ENCODE measurements at places on chromosomes 12 and 14.

- no peak for DNase-seq
Observed at GRCh38 chr14:68394118-68394763, 398.6 kb downstream of the ZFP36L1 start.

- no peak for DNase-seq
Observed at GRCh38 chr12:50387972-50388478, 8.4 kb downstream of the FAM186A start.

DNA sequence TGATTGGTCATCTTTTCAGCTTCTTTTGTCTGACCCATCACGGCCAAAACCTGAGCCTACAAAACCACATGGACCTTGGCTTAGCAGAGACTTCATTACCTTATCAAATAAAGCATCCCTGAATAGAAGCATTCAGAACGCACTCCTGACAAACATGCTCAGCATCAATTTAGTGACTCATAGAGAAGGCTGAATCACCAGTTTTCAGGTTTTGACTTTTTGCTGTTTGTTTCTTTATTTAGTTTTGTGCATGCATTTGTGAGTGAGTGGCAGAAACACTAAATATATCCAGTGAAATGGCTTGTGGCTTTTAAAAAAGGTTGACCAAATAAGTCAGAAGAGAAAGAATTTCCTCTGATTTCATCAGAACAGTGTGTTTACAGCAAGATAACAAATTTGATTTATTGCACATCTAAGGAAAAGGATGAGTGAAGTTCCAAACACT, 19.0 kb upstream of the OVCH1 start:
- no peak for DNase-seq

DNA sequence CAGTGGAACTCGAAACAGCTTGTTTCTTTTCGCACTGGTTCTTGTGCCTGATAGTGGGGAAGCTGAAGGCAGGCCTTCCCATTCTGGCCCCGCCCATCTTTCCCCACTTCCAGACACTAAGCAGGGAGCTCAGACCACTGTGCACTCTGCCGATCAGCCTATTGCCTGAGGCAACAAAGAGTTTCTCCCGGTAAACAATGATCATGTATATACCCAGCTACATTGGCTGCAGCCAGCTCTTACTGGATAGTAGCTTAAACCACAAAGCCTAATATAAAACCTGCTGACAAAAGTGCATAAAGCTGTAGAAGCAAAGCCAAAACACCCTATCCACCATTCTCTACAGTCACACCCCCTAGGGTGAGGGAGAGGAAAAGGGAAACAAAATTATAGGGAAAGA, 24.7 kb upstream of the GLIPR1 start:
- no peak for DNase-seq

DNA sequence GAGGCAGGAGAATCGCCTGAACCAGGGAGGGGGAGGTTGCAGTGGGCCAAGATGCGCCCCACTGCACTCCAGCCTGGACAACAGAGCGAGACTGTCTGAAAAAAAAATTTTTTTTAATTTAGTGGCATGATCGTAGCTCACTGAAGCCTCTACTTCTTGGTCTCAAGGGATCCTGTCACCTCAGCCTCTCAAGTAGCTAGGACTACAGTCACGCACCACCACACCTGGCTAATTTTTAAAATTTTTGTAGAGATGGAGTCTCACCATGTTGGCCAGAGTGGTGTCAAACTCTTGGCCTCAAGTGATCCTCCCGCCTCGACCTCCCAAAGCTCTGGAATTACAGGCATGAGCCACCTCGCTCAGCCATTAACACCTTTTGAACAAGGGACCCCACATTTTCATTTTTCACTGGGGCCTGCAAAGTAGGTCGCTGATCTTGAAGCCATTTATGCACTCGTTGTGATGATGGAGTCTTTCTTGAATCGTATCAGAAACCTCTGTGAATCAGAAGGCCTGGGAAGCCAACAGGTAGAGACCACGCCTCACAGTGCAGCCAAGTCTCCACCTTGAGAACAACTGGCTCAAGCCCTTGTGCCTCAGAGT, 5.9 kb downstream of the HCAR1 start:
- DNase-seq = no peak

- DNase-seq = no peak
Observed at GRCh38 chr12:120227233-120228040, 26.5 kb upstream of the RPLP0 start.

- DNase-seq = no peak
Observed at GRCh38 chr12:91772411-91772810, 373.2 kb downstream of the BTG1 start.

DNA sequence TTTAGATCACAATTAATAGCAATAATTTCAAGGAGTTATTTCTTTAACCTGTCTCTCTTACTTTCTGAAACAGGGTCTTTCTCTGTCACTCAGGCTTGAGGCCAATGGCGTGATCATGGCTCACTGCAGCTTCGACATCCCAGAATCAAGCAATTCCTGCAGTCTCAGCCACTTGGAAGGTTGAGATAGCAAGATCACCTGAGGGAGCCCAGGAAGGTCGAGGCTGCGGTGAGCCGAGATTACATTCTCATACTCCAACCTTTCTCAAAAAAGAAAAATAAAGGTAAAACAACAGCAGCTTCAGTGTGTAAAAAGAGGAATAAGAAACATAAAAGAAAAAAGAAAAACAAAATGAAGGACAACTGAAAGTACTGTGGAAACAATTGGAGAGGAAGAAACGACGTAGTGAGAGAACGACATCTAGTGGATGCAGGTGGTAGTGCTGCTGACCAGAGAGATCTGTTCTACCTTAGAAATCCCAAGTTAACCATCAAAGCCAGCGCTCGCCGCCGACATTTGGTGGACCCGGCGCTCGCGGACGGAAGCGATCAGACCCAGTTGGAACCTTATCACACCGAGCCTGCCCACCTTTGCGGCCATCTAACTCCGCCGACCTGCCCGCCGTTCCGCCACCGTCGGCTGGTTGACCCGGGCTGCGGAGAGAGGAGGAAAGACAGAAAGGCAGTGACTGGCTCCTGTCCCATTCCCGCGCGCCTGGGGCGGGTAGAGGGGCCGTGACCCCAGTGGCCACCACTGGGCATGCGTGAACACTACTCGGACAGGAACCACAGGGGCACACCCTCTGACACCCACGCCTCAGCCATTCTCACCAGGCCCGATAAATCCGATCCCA, 196.1 kb downstream of the ALG10 start:
- DNase-seq = peak; percentile 29

DNA sequence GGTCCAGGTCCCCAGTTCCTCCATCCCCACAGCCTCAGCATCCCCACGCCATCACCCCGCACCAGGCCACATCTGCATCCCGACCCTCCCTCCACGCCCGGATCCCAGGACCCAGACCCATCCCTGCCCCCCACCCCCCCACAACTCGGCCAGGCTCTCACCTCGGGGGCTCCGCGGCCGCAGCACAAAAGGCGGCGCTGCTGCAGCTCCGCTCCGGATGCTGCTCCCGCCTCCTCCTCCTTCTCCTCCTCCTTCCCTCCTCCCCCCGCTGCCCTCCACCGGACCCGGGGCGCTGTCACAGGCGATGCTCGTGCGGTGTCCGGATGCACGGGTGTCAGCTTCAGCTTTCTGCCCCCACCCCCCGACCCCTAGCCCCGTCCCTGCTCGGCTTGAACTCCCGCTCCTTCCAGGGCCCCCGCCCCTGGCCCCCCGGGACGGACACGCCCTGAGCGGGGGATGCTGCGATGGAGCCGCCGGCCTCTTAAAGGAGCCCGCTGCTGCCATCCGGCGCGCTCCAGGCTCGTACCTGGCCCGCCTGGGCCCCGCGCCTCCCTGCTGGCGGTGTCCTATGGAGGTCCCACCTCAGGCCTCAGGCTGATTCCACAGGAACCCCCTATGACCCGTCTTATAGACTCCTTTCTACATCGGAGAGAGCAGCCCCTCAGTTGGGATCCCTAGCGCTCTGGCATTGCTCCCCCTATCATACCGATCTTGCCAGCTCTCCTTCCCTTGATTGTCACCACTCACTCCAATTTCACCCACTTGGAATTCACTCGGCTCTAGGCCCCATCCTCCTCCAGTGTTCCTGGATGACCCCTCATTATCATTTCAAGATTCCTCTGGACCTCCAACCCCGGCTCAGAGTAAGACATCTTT, at the start of gene MAP3K12:
TSS of gene MAP3K12 (minus strand) at position 193 of the 876 bp plus-strand sequence. CDS start 12,067 bp downstream, outside the sequence.
- no peak for DNase-seq

DNA sequence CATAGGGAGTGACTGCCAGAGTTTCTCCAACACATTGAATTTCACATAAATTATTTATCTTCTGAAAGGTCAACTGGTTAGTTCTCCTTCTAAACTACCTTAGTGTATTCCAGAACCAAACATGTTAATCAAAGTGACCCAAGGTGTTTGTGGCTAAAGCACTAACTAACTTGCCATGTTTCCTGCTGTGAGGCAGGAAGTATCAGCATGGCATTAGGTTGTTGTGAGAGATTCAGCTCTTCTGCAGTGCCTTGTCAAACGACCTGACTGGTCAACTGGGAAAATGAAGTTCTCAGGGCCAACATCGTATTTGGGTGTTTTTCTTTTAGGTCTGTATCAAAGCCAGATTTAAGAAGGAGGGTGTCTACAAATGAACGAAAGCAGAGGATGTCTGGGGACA, 448.1 kb downstream of the APAF1 start:
- no peak for DNase-seq

All from GM18507 (cell line).